ENCODE measurements at places on chromosomes 3 and 15. TPM values are rescaled to one million over a fixed set of nuclear protein-coding genes. Genes with fewer than 3 reads are reported as not detected.

Gene UBXN7
- total RNA-seq = 78.1 TPM

GRCh38 chr3:188734395-188734794 is 437.4 kb upstream of the TPRG1 start:
- DNase-seq = no peak

- DNase-seq = no peak
Measured at GRCh38 chr3:77147836-77148578, 108.1 kb downstream of the ROBO2 start.

DNA sequence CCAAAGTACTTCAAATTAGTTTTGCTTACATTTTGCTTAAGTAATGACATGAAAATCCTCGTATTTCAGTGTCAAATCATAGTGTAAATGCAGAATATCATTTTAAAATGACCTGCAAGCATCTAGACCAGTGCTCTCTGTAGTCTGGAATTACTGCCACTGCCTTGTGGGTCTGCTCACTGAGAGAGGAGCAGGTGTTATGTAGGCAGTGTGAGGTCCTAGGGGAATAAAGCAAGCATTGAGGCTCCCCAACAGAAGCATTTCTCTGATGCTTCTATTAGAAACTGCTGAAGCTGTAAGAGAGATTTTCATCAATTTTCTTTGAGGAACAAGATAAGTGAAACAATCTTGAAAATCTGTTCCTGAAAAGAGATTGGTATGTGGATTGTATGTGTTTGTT is 253.2 kb downstream of the BBX start:
- no peak for DNase-seq

Gene CLRN1
- total RNA-seq = not detected

- no peak for DNase-seq
Measured at GRCh38 chr3:126352476-126353454, 4.4 kb downstream of the KLF15 start.

Gene PLSCR5
- total RNA-seq = not detected

- no peak for DNase-seq
Measured at GRCh38 chr3:190692256-190692655, 170.2 kb downstream of the GMNC start.

GRCh38 chr3:3806856-3807255 is 7.6 kb downstream of the LRRN1 start:
- no peak for DNase-seq

- DNase-seq = no peak
Measured at GRCh38 chr3:110391640-110392395, 679.8 kb upstream of the NECTIN3 start.

- DNase-seq = peak; percentile 34
Measured at GRCh38 chr15:58357529-58358476, 74.0 kb upstream of the LIPC start.

DNA sequence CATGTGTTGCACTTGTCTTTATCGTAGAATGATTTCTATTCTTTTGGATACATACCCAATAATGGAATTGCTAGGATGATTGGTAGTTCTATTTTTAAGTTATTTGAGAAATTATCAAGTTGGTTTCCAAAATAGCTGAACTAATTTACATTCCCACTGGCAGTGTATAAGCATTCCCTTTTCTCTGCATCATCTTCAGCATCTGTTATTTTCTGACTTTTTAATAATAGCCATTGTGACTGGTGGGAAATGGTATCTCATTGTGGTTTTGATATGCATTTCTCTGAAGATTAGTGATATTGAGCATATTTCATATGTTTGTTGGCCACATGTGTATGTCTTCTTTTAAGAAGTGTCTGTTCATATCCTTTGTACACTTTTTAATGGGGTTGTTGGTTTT is 81.7 kb upstream of the NUDT16 start:
- no peak for DNase-seq

Gene ARNT2
- total RNA-seq = not detected

DNA sequence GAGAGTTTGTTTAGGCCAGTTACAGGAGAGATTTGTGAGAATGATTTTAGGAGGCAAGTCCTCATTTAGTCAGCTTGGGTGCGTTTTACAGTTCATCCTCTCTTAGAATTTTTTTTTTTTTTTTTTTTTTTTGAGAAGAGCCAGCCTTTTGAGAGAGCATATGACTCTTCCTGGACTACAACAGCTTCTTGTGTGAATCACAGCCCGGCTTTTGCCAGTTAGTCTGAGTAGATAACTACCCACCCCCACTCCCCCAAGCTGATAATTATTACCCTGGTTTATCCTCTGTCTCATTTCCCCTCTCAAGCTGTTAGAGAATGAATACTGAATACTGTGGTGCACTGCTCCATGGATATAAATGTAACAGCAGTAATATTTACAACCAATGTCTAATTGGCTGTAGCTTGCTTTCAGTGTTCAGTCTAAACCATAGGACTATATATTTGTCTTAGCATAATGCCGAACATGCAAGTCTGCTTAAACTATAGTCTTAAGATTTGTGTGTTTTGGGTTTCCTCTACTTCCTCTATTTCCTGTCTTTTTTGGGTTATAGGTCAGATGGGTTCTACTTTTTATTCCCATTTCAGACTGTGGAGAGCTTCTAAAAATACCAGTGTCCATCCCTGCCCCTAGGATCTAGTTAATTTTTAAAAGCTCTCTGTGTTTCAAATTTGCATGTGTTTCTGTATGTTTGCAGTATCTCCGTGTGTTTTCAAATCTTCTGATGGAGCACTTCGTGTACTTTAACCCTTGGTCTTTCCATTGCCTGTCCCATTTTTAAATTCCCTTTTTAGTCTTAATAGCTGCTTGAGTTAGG is 8.0 kb downstream of the CHD2 start:
- no peak for DNase-seq

Gene CFAP100
- total RNA-seq = not detected

DNA sequence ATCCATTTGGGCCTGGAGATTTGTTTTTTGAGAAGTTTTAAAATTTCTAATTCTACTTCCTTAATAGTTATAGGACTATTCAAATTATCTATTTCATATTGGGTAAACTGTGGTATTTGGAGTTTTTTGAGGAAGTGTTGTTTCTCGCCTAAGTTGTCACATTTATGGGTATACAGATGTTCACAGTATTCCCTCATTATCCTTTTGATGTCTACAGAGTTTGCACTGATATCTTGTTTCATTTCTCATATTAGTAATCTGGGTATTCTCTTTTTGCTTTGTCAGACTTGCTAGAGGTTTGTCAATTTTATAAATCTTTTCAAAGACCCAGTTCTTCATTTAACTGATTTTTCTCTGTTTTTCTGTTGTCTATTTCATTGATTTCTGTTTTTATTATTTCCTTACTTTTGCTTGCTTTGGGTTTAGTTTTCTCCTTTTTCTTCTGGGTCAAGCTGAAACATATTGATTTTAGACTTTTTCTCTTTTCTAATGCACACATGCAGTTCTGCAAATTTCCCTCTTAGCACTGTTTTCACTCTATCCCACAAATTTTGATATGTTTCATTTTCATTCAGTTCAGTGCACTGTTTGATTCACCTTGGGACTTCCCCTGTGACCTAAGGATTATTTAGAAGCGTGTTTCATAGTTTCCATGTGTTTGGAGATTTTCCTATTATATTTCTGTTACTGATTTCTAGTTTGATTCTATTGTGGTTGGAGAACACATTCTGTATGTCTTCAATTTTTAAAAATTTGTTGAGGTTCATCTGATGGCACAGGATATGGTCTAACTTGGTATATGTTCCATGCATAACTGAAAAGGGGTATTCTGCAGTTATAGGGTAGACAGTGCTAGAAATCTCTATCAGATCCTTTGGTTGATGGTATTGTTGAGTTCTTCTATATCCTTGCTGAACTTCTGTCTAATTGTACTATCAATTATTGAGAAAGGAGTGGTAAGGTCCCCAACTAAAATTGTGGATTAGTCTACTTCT is 79.6 kb downstream of the SUMF1 start:
- no peak for DNase-seq

Gene FAM98B
- 40.3 TPM for total RNA-seq

GRCh38 chr3:190854062-190854461 is 8.4 kb downstream of the GMNC start:
- DNase-seq = no peak

- DNase-seq = no peak
Measured at GRCh38 chr3:188049606-188050530, 104.1 kb upstream of the LPP start.

Gene SLC22A13
- total RNA-seq = 0.11 TPM

DNA sequence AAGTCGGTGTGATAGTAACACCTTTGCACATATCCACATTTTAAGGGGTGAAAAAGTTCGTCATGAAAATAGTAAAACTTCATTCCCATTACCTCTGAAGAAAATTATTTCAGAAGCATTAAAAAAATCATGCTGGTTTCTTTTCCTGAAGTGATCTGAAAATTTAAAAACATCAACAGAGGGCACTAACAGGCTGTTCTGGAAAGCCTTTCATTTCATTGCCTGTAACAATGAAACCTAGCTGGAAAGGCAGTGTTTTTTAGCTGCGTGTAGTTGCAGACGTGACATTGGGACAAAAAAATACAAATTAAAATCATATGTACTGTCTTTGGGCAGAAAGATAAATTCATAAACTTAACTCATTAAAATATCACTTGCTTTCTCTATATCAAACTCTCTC is 993.8 kb downstream of the GBE1 start:
- DNase-seq = no peak

Gene AADACL2
- total RNA-seq = not detected

DNA sequence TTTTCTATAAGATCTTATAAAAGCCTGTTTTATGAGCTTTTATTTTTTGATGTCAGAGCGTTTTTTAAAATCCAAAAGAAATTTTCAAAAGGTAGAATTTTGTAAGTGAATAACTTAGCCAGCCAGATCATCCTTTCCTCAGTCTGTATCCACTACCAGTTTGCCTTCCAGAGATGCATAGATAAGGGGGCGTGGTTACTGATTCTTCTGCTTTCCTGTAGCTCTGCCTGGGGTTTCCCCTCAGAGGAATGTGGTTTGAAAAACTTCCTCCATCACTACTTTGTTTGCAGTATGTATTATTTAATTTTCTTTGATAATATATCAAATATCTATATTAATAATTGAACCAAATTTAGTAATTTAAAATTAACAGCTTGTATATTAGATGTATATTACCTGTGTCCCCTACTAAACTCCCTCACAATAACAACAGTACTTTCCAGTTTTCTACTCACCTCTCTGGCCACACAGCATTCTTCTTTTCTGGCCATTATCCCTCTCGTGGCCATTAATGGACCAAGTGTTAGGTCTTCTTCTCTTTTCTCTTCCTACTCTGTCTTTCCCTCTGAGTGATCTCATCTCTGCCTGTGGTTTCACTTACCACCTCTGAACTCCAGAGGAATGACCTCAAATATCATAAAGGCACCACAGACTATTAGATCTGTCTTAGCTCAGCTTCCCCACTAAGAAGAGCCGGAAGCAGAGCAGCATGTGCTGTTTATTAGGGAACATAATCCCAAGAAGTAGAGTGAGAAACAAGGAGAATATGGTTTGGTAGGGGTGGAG is 239.7 kb downstream of the UBE2E2 start:
- DNase-seq = no peak

DNA sequence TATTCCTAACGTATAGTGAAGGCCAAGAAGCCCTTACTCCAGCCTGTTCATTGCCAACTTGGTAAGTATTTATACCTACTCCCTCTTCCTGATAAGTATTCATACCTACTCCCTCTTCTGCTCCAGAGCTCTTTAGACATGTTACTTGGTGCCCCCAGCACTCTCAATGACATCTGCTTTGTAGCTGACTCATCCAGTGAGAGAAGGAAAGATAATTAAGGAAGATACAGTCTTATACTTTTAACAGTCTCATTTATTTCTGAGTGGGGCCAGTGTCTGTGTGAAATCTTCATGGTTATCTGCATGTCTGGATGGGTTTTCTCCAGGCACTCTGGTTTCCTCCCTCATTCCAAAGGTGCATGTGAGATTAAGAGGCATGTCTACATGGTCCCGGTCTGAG is 698.7 kb downstream of the FHIT start:
- DNase-seq = no peak

Measured in activated naive CD4-positive, alpha-beta T cell treated with anti-CD3 and anti-CD28 coated beads, Interleukin-2, amount 50 U/mL, for 72 hours (primary cell).